CD4-positive, alpha-beta T cell treated with Interleukin-21 for 1 hour (primary cell): ENCODE measurements at places on chromosomes 2 and 18.
A peak's percentile ranks its signal among the peaks of the same experiment; 100 is the strongest.

- DNase-seq: no peak
Observed at GRCh38 chr2:171762879-171763573, 75.8 kb downstream of the DYNC1I2 start.

DNA sequence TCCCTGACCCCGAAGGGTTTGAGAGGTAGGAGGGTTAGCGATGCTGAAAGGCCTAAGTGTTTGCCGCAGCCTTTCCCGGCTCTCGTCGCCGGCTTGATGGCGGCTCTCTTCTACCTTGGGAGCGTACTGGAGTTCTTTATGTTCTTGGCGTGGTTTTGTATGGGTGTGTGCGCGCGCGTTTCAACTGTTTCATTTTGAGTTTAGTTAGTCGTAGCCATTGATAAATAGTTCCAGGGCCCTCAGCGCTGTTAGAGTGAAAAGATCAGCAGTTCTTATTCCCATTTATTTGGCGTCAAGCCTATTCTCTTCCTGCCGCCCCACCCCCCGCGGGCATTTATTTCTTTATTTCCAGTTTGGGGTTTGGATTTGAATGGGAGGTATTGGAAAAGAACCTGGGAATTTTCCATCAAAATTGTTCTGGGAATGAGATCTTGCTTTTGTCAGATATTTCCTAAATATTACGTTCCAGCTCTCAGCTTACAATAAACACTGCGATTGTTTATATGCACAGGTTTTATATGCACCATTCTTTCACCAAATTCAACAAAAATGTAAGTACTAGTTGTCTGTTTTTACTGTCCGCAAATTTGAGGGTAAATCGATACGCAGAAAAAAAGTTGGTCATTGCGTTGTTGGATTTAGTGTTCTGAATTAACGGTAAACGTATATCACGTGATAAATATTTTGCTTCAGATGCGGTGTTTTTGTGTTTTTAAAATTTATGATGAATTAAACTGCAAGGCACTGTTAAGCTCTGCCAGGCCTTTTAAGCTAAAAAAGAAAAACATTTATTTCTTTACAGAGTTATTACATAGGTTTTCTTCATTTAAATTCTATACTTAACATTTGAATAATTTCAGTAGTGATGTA is 954 bp downstream of the CCNT2 start:
- DNase-seq: peak; percentile 49

DNA sequence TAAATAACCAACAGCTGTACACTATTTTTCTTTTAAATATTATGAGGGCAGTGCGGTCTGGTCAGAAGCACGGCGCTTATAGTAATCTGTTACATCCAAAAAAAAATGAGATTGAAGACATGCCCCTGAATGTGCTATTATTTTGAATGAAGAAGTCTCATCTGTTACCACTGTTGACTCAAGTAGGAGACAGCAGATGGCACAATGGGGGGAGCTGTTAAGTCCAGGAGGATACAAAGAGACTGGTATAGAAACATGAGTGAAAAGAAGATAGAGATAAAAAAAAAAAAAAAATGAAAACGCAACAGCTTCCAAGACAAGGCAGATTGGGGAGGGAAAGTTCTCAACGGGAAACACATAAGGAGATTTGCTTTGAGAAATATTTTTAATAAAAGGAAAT is 425.5 kb upstream of the PKDCC start:
- DNase-seq: no peak

DNA sequence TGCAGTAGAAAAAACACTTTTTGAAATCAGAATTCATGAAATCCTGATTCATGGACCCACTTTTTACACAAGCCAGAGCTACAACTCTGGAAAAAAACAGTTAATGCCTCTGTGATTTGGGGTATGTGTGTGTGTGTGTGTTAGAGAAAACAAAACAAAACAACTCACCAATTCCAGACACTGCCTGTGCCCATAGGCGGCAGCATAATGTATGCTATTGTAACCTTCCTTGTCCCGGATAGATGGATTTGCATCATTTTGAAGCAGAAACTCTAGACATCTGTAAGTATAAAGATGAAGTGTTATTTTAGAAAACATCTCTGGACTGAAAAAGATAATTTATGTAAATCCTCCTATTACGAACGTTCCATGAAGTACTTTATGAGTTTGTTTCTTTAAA is 152.0 kb upstream of the PGAP1 start:
- no peak for DNase-seq

GRCh38 chr18:37636831-37637477 is 71.4 kb upstream of the CELF4 start:
- no peak for DNase-seq

- DNase-seq: no peak
Observed at GRCh38 chr18:57587098-57587661, 678 bp upstream of the FECH start.

- no peak for DNase-seq
Observed at GRCh38 chr2:157837851-157838441, 38.2 kb downstream of the ACVR1 start.

DNA sequence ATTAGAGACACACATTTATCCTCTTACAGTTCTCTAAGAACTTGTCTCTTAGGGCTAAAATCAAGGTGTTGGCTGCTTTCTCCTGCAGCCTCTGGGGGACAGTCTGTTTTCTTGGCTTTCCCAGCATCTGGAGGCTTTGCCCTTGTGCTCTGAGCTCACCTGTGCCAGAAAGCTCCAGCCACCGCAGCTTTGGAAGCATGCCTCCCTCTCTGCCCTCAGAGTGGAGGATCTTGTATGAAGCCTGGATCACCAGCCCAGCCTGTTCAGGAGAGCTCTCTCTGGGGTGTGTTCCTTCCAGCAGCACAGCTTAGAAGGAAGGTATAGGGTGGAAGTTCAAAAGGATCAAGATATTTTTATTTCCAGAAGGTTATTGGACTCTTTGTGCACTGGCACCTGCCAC is 53.1 kb upstream of the TPO start:
- DNase-seq: no peak

- DNase-seq: no peak
Observed at GRCh38 chr2:42931146-42931817, 138.9 kb upstream of the HAAO start.

GRCh38 chr2:120302301-120302700 is 43.6 kb upstream of the INHBB start:
- DNase-seq: no peak

GRCh38 chr18:43572163-43572562 is 294.9 kb upstream of the SYT4 start:
- DNase-seq: no peak

- DNase-seq: no peak
Observed at GRCh38 chr2:238699307-238700116, 148.4 kb upstream of the TWIST2 start.

DNA sequence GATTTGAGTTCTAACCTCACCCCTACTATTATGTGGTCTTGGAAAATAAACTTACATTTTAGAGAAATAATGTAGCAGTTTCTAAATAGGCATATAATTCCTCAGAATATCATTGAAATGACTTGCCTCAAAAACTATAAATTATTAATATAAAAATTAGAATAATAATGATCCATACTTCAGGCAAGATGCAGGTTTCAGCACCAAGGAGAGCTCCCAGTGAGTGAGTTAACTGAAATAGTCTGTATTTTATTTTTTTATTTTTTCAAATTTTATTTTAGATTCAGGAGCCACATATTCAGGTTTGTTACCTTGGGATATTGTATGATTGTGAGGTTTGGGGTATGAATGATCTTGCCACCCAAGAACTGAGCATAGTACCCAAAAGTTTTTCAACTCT is 472.2 kb upstream of the DCC start:
- DNase-seq: no peak

DNA sequence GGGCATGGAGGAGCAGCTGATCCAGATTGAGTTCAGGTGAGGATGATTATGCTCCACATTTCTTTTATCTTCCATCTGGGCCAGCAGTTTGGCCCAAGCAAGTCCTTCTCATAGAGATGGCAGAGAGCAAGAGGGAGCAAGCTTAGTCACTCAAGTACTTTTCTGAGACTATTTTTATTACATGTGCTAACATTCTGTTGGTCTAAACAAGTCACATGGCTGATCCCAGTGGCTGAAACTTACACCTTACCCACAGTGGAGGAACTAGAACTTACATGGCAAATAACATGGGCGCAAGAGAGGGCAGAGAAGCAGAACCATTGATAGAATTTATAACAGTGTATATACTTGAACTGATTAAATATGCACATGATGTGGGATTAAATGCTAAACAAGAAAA is 105.7 kb downstream of the KYNU start:
- no peak for DNase-seq

DNA sequence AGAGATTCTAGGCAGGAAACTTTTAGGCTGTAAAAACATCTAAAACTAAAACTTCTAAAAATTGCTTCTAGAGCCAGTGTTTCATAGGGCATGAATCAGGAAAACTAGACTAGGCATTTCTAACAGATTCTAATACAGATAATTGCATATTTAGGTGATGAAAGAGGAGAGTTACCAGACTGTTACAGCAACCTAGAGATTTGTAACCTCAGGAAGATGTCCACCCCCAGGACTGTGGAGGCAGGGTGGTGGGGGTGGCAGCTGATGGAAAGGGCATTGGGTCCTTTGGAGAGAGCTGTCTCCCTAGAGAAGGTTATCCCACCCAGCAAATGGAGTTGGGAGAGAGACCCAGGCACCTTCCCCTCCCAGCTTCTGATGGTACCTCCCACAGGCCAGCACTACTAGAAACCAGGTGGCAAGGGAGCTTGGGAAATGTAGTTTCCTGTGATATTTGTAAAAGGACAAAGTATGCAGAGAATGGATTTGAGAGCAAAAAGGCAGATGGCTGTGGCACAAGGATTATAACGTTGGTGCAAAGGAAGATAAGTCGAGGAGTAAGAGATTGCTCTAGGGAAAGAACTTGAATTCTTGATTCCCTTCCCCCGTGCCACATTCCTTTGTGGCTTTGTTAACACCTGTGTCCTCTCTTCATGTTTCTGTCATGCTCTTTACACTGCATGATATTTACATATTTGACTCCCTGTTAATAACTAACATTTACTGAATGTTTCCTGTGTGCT is 75.6 kb upstream of the MGAT5 start:
- peak; percentile 28 for DNase-seq

GRCh38 chr2:236073867-236074655 is 94.1 kb downstream of the GBX2 start:
- no peak for DNase-seq

- no peak for DNase-seq
Observed at GRCh38 chr2:128751746-128752145, 433.1 kb upstream of the HS6ST1 start.

GRCh38 chr2:182167882-182168281 is 182.2 kb downstream of the PPP1R1C start:
- DNase-seq: no peak

DNA sequence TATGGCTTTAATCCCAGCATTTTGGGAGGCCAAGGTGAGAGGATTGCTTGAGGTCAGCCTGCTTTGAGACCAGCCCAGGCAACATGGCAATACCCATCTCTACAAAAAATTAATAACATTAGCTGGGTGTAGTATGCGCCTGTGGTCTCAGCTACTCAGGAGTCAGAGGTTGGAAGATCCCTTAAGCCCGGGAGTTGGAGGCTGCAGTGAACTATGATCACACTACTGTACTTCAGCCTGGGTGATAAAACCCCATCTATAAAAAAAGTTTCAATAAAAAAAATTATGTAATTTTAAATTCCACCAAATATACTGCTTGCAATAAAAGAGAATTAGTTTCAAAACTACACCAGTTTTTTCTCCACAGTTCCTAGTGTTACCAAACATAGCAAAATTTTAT is 23.3 kb upstream of the CACNB4 start:
- no peak for DNase-seq

GRCh38 chr2:197130318-197130717 is 180.3 kb downstream of the ANKRD44 start:
- peak; percentile 48 for DNase-seq

DNA sequence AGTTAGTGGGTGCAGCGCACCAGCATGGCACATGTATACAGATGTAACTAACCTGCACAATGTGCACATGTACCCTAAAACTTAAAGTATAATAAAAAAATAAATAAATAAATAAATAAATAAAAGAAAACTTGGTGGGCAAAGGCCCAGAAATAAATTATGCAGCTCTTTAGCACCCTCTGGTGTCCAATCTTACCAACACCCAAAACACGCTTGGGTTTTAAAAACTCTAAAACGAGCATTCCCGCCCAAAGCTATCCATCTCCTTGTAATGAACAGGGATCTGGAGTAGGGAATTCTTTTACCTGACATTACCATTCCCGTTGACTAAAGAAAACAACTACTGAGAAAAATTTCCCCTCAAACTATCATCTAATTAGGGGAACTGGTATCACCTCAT is 2005.9 kb upstream of the CELF4 start:
- DNase-seq: no peak

- DNase-seq: no peak
Observed at GRCh38 chr2:19321946-19322345, 36.5 kb downstream of the OSR1 start.
